ENCODE measurements at places on chromosomes 12 and 14. TPM values are rescaled to one million over a fixed set of nuclear protein-coding genes. Genes with fewer than 3 reads are reported as not detected.

The TNFAIP2 gene
- polyA plus RNA-seq: 71.5 TPM

GRCh38 chr12:71045781-71046180 lies 112.0 kb downstream of the TSPAN8 start:
- DNase-seq: peak; percentile 81

DNA sequence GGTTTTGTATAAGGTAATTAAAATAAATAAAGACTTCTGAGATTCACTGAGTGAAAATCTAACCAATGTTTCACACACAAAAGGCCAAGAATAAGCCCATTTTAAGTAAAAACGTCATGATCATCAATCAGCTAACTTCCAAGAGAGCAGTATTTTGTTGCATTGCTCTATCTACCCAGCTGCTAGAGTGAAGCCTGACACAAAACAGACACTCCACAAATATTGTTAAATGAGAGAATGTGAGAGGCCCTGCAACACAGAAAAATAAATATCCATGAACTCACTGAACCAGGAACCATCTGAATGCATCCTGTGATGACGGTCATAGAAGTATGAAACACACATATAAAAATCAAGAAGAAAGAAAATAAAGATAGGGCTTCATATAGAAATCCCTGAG lies 358.6 kb upstream of the TMTC1 start:
- DNase-seq: no peak

- no peak for DNase-seq
Observed at GRCh38 chr14:45891417-45892080, 638.5 kb upstream of the MIS18BP1 start.

DNA sequence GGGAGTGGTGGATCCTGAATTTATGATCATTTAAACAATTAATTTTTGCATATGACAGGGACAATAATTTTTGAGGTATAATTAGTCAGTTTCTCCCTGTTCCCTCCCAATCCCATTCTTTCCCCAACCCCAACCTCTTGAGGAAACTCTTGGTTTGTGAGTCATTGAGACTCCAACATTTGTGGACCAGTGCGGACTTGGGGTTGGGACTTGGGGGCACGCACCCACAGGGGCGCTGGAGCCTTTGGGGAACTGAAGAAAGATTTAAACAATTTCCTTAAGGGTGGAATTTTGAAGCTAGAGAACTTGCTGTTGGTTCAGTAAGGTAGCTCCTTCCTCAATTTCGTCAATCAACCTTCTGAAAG lies 17.4 kb upstream of the PTGR2 start:
- no peak for DNase-seq

DNA sequence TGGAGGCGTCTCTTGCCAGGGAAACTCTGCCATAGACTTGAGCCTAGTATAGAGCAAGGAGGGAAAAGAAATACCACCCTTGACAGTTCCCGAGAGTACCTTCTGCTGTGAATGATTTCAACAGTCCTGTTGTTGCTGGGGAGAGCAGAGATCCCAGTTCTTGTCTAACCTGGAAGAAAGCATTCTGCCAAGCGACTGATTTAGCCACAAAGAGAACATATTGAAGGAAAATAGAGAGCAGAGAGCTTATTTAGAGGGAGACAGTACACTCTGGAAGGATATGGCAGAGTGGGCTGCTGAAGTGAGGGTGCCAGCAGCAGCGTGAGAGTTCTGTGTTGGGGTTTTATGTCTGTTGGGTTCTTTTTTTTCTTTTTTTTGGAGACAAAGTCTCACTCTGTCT lies 966.9 kb upstream of the TMEM132C start:
- DNase-seq: no peak

DNA sequence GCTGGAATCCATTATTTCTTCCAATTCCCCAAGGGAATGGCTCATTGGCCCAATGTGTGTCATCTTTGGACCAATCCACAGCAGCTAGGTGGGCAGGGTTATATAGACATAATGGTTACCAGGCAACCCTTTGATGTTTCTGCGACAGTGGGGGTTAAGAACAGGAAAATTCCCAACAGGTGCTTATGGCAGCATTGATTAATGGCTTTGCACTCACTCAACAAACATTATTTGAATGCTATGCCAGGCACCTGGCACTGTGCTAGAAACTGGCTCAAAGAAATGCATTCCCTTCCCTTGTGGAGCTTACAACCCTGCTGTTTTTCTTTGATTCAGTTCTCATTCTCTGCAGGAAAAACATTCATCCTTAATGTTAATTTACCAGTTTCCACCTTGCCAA lies 1221.0 kb downstream of the AACS start:
- no peak for DNase-seq

The CMKLR1 gene
- 0.82 TPM for polyA plus RNA-seq

The PROX2 gene
- 0.01 TPM for polyA plus RNA-seq

- peak; percentile 61 for DNase-seq
Observed at GRCh38 chr12:9797722-9798619, 29.3 kb upstream of the KLRF1 start.

DNA sequence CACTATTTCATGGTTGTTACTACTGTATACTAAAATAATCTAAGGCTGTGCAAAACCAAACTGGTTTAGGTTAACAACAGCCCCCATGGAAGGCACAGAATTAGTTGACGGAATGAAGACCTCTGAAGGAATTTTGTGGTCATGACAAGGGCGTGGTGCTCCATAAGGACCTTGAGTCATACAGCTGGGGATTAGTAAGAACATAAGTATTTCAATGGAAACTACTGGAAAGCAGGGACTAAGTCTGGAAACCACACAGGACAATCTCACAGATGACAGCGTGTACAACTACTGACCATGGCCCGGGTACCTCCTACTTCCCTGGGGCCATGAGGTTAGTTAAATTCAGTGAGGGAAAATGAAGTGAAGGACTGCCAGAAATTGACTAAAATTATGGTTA lies 98.5 kb upstream of the PLEKHA5 start:
- peak; percentile 89 for DNase-seq

The ZNF891 gene
- polyA plus RNA-seq: 0.27 TPM

DNA sequence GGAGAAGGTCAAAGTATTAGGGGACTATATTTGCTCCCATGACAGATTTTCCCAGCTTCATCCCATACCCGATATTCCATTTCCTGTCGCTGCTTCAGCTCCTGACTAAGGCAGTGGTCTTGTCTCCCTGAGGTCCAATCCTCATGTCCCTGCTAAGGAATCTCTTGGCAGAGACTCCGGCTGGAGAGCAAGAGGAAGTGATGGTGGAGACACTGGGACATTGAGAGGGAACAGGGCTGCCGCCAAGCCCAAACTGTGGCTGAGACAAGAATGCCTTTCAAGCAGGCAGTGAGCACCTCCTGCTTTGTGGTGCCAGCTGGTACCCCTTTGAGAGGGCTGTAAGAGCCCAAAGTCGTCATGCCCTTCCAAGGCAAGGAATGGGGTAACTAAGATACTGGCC lies 5.5 kb downstream of the SP7 start:
- no peak for DNase-seq

DNA sequence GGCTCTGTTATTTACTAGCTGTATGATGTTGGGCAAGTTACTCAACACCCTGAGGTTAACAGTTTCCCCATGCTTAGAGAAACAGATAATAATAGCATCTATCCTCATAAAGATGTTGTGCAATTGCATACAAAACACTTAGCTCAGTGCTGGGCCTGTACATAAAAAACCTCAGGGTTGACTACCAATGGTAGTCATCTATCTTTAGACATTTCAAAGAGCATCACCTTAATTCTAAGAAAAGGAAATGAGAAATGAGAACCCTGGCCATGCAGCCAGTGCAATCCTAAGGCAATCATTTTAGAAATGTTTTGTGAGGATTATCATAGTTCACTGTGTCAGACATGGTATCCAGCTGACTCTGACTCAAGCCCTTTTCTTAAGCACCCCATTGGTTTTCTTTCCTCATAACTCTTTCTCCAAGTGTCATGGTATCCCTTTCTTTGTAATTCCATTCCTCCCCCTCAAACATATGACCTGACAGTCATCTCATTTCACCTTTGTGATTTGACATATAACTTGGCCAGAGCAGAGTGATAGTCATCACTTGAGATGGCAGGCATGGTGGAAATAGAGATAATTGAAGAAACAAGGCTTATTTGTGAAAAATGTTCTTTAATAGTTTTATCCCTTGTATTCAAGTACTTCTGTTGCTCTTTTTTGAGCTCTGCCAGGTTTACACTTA lies 29.5 kb upstream of the OSBPL8 start:
- DNase-seq: peak; percentile 92

The KRT1 gene
- polyA plus RNA-seq: not detected

DNA sequence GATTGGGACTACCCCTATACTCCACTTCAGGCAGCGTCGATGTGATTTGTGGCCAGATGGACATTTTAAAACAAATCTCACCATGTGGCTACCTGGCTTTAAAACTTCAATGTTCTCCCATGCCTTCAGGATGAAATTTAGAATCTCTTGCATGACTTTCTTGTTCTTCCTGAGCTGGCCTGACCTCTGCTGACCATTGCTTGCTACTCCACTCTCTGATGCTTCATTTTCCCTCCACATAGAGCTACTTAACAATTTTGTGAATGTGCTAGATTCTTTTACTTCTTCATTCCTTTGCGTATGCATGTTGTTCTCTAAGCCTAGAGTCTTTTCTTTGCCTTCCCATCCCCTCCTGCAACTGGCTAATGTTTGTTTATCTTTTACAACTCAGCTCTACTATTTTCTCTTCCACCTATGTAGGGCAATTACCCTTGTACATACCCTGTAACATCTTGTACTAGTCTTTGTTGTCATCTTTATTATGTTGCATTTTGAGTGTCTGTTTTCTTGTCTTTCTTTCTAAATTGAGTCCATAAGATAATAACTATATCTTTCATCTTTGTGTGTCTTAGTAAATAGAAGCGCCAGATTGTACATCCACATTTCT lies 41.2 kb downstream of the YLPM1 start:
- DNase-seq: peak; percentile 53

DNA sequence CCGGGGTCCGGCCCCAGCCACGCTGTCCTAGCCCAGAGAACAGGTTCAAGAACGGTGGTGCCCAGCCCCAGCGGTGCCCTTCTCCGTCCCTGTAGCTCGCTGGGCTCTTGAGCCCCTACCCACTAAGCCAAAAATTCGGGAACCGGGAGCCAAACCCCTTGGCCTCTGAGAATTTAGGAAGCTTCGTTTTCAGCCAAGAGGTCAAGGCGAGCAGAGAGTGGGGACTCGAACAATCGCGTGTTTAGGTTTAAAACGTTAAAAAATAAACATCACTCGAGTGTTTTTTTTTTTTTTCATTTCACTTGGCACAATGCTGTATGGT lies 6.2 kb downstream of the SIX1 start:
- no peak for DNase-seq

DNA sequence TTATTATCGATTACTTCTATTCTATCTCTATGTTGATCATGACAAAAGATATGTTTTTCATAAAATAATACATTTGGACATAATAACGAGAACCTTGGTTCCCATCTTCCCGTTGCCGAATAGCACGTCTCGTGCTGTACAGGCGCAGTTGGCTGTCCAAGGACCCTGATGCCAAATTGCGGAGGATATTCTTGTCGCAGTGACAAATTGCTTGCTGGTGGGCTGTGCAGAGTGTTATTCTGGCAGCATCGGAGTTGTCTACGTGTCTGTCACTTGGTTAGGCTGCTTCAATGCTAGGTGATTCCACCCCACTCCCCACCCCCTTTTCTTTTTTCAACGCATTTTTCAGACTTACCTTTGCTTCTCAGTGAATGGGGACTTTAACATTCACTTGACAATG lies 546.8 kb downstream of the PRKD1 start:
- no peak for DNase-seq

DNA sequence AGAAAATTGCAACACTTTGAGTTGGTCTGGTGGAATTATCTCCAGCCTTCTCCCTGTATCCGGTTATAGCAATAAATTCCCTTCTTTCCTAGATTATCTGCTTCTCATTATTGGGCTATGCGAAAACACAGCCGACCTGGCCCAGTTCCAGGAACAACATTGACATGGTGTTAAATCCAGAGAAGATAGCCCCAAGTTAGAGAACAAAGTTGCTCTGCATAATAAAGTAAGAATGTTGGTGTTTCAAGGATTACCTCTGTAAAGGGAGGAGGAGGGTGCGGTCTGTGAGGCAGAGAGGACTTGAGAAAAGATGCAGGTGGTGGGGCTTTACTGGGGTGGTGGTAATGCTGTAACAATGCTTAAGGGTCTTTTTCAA lies 12.1 kb downstream of the TCL1A start:
- DNase-seq: peak; percentile 6

The TMEM63C gene
- not detected for polyA plus RNA-seq

- DNase-seq: no peak
Observed at GRCh38 chr14:39766397-39767000, 334.3 kb upstream of the FBXO33 start.

DNA sequence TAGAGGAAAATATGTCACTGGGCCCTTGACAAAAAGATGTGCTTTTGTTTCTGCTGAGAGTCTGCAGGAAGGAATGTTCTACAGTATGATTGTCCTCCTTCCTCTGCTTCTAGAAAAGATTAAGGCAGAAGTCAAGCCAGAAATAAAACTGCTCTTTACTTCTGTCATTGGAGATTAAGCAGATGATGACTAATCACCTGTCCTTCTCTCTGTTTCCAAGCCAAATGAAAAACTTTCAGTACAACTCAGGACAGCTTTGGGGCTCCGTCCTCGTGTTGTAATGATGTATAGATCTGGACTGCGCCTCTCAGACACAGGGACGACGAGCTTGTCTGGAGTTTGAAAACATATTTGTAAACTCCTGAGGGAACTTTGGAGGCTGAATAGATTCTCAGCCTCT lies 159.3 kb downstream of the DYRK2 start:
- DNase-seq: peak; percentile 57

DNA sequence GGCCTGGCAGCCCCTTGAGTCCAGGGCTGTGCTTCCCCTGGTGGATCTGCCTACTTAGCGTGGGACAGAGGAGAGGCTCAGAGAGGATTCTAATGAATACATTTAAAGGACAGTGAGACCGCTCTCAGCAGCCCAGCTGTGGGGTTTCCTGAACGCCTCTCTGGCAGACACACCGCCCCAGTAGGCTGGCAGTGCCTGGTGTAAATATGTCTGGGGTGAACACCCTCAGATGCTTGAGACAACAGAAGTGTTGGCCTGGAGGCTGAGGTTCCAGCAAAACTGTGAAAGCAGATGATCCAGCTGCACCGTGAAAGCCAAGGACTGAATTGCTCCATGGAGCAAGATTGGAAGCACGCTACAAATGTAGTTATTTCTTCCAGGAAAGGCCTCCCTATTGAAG lies 55.1 kb downstream of the LRRC74A start:
- DNase-seq: no peak

DNA sequence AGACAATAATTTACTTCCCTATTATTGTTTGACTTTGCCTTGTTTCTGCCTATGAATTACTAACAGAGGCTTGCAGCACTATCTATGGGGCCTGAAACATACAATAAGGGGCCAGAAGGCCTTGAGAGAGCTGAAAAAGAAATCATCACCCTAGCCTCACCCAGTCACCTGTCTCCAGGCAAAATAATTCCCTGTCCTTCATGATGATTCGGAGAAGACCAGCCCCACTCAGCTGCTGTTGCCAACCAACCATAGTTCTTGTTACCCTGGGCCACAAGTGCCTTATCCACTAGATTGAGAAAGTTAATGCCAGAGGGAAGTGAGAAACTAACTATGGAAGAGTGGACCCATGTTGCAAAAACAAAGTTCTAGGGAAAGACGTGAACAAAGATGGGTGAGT lies 97.1 kb downstream of the ARF6 start:
- DNase-seq: no peak

The TAS2R20 gene
- 0.06 TPM for polyA plus RNA-seq
